ENCODE measurements at places on chromosomes 6 and 20.

- DNase-seq: no peak
Measured at GRCh38 chr6:134925800-134926199, 24.1 kb downstream of the ALDH8A1 start.

DNA sequence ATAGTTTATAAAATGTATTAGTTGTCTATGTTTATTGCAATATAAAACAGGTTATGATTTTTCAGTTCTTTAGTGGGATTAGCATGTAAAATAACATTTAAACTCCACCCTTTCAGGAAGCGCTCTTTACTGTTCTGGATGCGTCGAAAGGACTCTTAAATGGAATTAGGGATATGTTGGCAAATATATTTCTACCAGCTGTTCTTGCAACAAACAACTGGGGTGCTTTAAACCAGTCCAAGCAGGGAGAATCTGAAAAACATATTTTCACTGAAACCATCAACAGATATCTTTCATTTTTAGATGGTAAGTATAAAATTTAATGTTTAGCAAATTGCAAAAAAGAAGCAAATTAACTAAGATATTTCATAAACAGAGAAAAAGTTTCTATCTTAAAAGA, 21.8 kb downstream of the DNAH8 start:
- no peak for DNase-seq

GRCh38 chr20:47466704-47467459, 34.8 kb upstream of the NCOA3 start:
- DNase-seq: no peak

- DNase-seq: no peak
Measured at GRCh38 chr6:11410539-11411307, 126.8 kb upstream of the TMEM170B start.

DNA sequence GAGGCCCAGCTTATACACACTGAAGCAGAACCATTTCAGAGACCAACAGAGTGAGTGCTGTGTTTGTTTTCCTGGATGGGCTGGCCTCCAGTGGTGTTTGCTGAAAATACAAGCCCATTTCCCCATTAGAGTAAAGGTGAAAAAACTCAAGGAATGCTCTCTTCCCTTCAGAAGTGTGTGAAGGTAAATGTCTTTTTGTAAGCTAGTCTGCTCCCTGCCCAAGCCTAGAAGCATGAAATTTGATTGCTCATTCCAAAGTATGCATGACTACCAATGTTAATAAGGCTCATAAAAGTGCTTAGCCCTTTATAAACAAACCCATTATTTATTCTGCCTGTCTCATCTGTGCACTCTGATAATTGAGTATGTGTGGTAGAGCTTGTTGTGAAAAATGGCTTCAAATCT, 59.1 kb downstream of the ADGRF1 start:
- DNase-seq: no peak

DNA sequence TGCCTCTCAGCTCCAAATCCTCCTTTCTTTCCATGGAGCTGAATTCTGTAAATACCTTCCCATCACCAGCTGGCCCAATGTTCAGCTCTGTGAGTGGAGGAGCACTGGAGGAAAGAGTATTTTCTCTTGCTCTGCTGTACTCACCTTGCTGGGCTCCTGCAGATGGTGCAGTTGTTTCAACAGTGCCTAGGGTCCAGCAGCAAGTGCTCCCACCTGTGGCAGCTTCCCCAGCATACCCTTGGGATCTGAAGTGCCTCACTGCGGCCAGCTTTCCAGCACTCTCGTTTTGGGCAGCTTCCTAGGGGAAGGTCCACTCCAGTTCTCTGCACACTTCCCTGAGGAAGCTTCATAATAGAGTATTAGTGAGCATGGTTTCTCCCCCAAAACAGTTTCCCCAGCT, 170.9 kb downstream of the ARHGAP18 start:
- DNase-seq: no peak

DNA sequence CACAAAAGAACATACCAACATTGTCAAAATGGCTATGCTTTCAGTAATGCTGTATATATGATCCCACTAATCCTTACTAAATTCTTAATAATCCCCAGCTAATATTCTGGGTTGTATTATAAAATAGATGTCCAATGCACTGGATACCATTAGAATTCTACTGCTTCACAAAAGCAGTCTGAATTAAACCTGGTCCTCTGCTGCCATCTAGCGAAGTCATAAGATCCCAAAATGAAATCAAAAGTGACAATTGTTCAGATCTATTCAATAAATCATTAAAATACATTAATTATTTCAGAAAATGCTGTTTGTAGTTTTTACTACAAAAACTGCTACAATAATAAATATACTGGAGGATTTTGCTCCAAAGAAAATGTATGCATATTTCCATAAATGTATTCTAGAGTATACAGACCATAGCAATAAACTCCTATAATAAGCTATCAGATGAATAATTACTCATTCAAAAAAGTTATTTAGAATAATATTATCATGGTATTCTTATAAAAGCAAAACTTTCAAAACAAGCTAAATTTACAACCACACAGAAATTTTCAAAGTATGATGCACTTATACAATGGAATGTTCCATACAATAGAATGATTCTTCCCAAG, 92.6 kb downstream of the RNGTT start:
- no peak for DNase-seq

DNA sequence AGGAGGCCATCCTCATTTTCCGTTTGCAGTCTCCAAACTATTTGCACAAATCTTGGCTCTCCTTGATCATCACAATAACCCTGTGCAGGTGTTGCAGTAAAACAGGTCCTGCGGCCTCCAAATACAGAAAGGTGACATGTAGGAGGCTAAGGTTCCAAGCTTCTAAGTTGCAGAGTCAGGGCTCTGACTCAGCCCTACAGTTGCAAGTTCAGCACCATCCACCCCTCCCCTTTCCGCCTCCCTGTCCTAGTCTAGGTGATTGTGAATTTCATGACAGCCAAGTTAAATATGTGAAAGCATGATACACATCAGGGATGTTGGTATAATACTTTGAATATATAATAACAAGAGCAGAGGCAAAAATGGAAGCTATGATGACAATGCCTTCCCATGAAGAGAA, 317.3 kb upstream of the CDH4 start:
- DNase-seq: no peak

DNA sequence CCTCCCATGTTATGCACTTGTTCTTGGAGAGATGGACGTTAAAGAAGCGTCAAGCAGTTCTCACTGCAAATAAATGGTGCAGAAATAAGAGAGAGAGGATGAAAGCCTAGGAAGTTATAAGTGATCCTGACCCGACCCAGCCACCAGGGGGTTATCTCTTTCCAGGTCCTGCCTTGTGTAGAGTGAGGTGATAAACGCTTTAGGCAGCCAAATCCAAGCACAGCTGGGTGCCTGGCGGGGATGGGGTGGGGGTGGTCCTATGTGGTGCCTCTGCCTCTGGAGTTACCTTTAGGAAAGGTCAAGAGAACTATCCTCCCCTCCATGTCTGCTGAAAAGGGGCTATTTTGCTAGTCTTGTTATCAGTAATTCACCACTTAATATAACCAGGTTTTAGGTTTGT, 9.2 kb upstream of the TFAP2A start:
- no peak for DNase-seq

DNA sequence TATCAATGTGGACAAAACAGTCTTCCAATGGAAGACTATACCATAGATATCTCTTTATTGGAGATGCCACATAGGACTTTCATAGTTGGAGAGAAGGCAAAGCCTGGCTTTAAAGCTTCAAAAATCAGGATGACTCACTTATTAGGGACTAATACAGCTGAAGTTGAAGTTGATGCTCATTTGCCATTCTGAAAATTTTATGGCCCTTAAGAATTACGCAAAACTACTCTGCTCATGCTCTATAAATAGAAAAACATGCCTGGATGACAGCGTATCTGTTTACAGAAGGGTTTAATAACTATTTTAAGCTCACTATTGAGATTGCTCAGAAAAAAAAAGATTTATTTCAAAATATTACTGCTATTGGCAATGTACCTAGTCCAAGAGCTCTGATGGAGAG, 155.5 kb upstream of the DST start:
- DNase-seq: no peak

GRCh38 chr6:167571550-167571949, 246.7 kb downstream of the TTLL2 start:
- no peak for DNase-seq

GRCh38 chr20:6178537-6178936, 55.7 kb upstream of the FERMT1 start:
- no peak for DNase-seq

- no peak for DNase-seq
Measured at GRCh38 chr6:56772737-56773184, 130.1 kb upstream of the DST start.

All from SIG-M5 (cell line).